ENCODE measurements at places on chromosomes 16 and 17.

GRCh38 chr17:10177913-10178505 lies 20.4 kb downstream of the GAS7 start:
- no peak for DNase-seq

DNA sequence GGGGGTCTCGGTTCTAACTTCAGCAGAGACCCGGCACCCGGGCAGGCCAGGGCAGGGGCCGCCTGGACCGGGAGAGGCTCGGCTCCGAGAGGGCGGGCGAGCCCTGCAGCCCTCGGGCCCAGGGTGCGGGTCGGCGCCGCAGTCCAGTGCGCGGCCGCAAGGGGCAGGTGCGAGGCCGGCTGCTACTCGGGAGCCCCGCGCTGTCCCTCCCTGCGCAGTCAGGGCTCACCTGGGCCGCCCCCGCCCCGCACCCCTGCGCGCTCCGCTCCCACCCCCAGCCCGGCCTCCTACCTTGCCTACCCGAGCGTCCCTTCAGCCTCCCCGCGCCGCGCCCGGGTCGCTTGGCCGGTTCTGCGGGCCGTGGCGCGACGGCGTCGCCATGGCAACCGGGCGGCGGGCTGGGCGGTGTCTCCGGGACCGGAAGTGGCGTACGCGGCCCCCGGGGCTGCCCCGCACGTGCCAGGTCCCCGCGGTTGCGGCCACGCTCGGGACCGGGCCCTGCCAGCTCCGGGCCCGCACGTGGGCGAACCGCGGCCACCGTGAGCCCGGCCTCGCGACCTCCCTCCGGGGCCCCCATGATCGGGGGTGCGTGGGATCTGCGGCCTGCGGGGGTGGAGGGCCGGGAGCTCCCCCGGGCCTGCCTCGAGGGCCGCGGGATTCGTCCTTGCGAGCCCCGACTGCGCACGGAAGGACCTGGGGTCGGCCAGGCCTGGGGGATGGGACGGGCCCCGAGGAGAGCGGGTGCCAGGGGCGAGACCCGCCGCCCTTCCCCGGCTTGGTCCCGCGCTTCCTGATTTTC lies at the start of gene CYB561:
CYB561 (minus strand) TSS at position 353 of the 799 bp plus-strand sequence. CDS start 8,759 bp downstream, outside the sequence.
- peak; percentile 86 for DNase-seq

DNA sequence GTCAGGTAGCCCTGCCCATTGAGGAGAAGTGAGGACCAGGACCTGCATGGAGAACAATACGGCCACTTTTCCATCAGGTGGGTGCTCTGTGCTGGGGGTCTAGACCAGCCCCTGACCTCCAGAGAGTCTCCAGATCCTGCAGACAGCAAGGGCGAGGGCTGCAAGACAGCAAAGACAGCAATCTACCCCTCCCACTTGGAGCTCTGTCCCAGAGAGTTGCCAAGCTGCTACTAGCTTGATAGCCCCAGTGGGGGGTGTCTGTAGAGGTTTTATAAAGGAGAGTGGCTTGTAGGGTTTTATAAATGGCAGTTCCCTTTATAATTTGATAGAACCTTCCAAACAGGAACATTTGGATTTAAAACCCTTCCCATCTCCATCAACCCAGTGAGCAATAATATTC lies 16.7 kb upstream of the SLFN11 start:
- no peak for DNase-seq

DNA sequence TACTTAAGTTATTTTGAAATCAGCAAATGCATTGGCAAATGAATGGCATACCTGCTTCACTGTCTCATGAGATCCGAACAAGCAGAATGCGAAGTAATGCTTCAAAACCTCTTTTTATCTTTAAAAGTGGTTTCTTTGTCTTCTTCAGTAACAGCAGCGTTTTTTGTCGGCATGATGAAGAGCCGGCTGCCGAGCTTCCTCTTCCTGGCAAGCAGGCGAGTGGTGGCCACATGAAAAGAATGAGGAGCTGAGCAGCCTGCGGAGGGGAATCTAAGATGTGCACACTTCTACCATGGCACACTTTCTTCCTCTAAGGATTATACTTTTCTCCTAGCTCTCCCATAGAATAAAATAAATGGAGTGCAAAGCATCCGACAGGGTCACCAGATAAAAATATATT lies 42.4 kb upstream of the AKTIP start:
- peak; percentile 4 for DNase-seq

DNA sequence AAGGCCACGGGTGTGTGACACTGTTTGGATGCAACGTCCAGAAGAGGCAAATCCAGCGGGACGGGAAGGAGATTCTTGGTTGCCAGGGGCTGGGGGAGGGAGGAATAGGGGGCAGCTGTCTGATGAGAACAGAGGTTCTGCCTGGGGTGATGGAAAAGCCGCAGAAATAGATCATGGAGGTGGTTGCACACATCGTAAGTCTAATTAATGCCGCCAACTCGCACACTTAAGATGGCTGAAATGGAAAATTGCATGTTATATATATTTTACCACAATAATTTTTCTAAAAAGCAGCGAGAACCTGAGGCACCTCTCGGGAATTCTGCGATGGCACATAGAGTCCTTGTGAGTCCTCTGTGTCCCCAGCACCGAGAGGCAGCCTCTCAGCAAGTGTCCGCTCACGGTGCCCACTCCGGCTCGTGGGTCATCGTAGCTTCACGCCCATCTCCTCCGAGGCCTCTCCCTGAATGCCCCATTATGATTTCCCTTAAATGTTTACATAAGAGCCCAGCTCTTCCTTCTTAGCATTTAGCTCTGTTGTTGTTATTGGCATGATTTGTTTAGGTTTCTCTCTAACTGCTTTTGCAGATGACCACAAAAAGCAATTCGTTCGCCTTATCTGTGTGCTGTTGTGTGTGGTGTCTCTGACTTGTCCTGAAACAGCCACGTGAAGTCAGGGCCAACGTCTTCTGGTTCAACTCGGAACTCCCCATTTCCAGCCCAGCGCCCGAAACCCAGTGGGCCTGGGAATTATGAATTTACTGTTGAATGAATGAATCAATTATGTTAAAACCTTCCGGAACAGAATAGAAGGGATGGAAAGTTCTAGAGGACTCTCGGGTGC lies 7.7 kb downstream of the WFDC1 start:
- no peak for DNase-seq

GRCh38 chr17:48556576-48557401 lies 11.9 kb upstream of the HOXB2 start:
- no peak for DNase-seq

DNA sequence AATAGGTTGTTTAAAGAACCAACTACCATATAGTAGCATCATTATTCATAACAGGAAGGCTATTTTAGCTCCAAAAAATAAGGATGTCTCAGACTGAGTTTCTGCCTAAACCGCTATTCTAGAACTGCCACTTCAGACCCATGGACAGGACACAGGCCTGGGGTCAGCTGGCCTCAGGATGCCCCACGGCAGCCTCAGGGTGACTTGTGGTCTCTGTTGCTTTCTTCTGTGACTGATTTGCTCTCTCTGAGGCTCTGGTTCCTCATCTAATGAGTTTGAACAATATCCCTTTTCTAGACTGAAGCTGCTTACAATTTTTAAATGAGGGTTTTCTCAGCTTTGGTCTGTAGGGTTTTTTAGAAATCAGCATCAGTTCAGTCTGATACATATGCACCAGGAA lies 31.8 kb upstream of the IRF8 start:
- no peak for DNase-seq

DNA sequence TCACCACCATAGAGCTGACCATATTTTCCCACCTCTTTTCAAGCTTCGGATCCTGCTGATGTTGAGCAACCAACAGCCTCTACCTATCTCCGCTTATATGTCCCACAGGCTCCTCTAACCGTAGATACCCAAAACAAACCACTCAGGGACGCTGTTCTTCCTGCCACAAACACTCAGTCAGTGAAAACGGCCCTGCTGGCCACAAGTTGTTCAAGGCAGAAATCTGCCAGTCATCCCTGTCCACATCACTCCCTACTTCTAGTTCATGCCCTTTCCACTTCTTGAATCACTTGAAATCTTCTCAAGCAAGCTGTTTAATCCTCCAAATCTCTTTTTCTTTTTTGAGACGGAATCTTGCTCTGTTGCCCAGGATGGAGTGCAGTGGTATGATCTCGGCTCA lies 7.9 kb downstream of the RABEP2 start:
- no peak for DNase-seq

DNA sequence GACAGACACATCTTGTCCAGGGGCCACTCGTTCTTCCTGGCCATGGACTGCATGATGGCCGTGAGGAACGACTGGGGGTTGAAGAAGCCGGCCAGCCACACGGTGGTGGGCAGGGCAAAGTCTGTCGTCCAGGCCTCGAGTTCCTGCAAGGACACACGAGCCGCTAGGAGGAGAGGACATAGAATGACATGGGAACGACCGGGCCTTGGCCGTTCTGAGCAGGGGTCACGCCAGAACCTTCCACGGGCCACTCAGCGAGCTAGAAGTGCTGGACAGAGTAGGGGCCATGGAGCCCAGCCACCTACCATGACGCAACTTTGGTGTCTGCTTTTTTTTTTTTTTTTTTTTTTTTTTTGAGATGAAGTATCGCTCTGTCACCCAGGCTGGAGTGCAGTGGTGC lies 47.0 kb downstream of the PGS1 start:
- DNase-seq = no peak

- DNase-seq = no peak
These were observed 111.1 kb downstream of the OR1D5 start for GRCh38 chr17:2952174-2952845.

GRCh38 chr16:79656553-79657115 lies 56.1 kb upstream of the MAF start:
- DNase-seq = no peak

DNA sequence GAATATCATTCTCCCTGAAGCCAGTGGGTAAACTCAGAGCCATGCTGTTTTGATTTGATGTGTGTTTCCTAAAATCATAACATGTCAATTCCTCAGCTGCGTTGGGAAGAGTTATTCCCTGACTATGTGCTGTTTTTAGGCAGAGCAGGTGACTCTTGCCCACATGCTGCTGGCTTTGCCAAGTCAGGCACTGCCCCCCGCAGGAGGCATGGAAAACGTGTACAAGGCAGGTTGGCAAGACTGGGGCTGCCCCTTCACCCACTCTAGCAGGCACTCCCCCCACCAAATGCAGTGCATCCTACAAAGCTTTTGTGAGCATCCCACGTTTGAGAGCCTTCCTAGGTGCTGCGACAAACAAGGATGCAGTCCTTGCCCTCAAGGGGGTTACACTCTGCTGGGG lies 38.3 kb upstream of the NAT9 start:
- no peak for DNase-seq

- DNase-seq = no peak
These were observed 174.0 kb upstream of the CIBAR2 start for GRCh38 chr16:85286066-85286831.

DNA sequence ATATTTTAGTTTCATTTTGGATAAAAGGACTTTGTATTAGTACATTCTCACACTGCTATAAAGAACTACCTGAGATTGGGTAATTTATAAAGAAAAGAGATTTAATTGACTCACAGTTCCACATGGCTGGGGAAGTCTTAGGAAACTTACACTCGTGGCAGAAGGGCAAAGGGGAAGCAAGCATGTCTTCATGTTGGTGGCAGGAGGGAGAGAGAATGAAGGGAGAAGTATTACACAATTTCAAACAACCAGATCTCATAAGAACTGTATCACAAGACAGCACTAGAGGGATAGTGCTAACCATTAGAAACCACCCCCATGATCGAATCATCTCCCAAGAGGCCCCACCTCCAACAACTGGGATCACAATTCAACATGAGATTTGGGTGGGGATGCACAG lies 142.9 kb downstream of the USP31 start:
- no peak for DNase-seq

DNA sequence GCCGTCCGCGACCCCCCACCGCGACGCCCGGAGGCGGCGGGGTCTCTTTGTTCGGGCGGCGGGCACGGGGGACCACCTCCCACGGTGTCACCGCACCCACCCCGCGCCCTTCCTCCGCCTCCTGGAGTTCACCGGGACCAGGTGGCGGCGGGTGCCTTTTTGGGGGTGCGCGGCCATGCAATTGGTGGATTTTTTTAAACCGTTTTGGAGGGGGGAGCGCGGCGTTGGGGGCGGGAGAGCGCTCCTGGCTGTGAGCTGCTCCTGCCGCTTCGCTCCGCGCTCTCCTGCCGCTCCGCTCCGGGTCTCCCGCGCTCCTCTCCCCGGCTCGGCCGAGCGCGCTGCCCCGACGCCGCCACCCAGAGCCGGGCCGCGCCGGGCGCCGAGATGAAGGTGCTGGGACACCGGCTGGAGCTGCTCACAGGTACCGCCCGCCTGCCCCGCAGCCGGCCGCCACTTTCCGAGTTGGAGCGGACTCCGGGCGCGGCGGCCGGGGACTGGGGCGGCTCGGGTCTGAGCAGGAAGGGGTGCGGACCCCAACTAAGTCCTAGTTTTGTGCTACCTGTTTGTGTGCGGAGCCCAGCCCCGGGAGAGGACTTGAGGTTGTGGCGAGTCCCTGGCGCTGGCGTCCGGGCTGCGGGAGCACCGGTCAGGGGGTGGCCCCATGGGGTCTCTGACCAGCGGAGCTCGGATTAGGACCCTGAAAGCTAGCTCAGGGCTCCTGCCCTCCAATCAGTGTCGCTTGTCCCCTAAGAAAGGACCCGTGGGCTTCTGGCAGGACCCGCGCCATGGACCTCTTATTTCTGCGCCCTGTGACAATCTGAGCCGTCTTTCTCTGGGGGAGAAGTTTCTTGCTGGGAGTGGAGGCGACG lies 35.7 kb upstream of the NDRG4 start:
- DNase-seq = no peak

- DNase-seq = no peak
These were observed 1.6 kb downstream of the AMFR start for GRCh38 chr16:56423584-56424403.

DNA sequence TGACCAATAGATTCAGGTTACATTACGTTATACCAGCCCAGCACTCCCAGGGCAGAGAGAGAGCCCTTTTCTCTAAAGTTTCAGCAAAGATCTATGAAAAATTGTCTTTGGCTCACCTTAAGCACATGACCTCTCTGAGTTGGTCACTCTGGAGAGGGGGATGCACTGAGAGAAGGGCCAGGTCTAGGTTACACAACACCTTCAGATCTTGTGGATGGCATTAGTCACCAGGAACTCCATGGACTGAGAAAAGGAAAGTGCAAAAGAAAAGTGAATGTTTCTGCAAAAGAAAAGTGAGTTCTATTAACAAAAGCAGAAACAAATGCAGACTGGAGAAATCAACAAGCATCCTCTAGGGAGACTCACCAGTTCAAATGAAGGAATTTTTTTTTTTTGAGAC lies 253.3 kb upstream of the SALL1 start:
- no peak for DNase-seq

DNA sequence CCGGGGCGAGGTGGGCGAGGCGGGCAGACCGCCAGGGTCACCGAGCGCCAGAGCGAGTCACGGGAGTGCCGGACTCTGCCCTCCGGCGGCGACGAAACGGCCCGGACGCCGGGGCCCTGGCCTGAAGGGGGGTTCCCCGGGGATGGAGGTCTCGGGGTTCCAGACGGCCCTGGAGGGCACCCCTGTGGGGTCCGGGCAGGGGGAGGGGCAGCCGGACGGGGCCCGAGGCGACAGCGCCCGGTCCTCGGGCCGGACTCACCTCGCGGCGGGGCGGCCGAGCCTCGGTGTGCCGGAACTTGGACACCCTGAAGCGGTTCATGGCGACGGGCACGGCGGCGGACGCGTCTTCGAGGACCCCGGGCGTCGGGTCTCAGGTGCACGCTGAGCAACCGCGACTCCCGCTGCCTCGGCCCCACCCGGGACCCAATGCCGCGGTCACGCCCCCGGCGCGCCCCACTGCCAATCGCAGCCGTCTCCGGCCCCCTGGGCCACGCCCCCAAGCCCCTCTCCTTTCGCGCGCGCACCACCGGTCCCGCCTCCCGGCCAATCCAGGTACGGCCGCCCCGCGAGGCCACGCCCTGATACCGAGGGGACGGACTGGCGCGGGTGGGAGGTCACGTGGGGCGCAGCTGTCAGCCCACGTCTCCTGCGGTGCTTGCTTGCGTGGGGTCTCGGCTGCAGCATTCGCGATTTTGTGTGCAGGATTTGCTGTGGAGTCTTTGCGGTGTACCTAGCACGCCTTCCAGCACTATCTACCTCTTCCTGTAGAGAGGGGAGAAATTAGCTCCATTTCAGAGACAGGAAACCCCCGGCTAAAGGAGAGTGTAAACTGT lies at the start of gene CORO7:
CORO7 (minus strand) TSS at position 397 of the 833 bp plus-strand sequence; CDS start at position 319, 78 bp downstream.
- peak; percentile 99 for DNase-seq
